ENCODE measurements at places on chromosomes 7 and 10.

DNA sequence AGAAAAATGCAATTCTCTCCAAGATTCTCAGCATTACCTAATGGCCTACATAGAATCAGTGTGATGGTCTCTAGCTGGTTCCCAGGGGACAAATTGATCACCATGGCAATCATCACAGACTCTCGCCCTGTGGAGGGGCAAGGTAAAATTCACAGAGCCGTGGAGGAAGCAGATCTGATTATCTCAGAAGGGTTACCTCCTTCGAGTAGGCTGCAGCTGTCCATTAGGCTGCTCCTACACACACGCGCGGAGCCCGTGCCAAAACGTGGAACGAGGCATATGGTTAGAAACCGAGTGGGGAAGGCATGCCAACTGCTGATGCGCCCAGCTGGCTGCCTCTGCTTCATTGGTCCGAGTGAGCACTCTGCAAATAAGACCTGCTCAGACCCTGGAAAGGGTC, 52.8 kb upstream of the PTER start:
- DNase-seq = peak; percentile 2

DNA sequence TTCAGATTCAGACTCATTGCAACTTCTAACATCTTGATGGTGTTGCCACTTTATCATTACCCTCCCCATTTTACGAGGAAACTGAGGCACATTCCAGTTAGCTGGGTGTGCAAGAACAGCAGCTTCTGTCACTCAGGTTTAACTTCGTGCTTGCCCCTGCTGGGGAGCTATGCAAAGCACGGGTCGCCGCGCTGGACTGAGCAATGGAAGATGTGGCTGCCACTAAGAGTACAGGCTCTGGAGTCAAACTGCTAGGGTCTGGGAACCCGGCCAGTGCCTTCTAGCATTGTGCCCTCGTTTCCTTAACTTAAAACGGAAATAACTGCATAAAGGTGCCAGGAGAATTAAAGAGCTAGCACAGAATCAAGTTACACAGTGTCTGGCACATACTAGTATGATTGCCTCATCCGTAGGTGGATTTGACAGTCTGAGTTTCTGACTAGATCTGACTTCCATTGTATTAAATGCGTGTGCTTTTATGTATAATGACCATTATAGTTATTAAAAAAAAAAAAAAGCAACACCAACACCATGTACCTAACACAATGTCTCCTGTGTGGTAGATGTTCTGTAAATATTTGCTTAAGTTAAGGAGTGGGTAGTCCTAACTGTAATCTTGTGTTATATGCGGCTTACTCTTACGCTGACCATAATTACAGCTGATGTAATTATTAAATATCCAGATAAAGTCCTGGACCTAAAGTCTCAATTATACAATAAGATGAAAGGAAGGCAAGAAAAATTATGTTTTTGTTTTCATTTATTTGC, 842 bp downstream of the ZNF22 start:
- DNase-seq = peak; percentile 59

DNA sequence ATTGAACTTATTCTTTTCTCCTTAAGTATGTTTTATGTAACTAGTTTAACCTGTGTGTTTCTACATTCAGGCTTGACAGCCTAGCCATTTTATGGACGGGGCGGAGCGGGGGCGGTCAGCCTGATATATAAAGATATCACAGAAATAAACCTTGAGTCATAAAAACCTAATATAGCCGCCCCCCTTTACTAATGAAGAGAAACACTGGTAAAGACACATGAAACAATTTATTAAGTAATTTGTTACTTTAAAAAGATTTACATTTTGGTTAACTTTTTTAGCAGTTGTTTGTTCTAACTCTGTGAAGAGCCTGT, 84.0 kb downstream of the MAPK8 start:
- DNase-seq = no peak

GRCh38 chr7:144957998-144958397, 122.1 kb upstream of the TPK1 start:
- no peak for DNase-seq

DNA sequence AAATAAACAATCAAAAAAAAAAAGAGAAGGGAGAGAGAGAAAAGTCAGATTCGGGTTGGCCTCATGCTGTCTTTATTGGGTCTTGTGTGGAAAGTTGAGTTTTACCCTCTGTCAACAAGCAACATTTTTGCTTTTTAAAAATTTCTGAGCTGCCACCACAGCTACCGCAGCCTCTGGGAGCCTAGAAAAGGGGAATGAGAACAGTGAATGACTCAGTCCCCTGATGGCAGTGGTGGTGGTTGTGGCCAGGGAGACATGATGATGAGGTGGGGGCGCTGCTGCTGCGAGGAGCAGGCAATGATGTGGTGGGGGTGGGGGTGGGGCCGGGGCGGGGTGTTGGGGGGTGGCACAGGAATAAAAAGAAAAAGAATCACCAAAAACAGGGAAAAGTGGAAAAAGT, 20.0 kb upstream of the CREB3L2 start:
- DNase-seq = no peak

GRCh38 chr7:149210551-149210950, 15.2 kb downstream of the ZNF282 start:
- no peak for DNase-seq

- no peak for DNase-seq
Observed at GRCh38 chr7:137789215-137789882, 57.4 kb downstream of the DGKI start.

- DNase-seq = no peak
Observed at GRCh38 chr10:91601212-91601611, 31.7 kb downstream of the PPP1R3C start.

DNA sequence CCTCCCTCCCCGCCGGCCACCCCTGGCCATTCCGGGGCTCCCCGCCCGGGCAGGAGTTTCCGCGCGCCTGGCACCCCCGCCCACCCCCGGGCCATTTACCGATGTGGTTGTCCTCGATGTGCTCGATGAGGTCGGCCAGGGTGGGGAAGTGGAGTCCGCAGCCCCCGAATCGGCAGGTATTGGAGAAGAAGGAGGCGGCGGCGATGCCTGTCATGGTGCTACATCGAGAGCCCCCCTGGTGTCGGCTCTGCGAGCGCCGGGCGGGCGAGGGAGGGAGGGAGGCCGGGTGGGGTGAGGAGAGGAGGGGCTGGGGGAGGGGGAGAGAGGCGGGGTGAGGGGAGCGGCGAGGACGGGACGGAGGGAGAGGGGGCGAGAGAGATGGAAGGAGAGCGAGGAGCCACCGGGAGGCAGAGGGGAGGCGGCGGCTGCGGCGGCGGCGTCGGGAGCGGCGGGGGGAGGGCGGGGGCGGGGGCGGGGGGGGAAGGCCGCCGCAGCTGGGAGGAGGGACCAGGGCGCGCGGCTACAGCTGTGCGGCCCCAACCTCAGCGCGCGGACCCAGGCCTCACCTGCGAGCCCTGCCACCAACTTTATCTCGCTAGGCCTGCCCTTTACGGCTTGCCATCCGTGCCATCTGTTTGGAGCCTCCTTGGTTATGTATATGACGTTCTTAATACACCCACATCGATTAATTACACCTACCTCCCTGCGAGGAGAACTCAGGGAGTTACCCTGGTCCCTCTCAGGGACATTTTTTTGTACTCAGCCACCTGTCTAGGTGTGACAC, at the start of gene JAZF1:
JAZF1 (minus strand) TSS at position 432 of the 784 bp plus-strand sequence.
- DNase-seq = peak; percentile 42

GRCh38 chr10:11822026-11822756, 965 bp upstream of the PROSER2 start:
- no peak for DNase-seq

DNA sequence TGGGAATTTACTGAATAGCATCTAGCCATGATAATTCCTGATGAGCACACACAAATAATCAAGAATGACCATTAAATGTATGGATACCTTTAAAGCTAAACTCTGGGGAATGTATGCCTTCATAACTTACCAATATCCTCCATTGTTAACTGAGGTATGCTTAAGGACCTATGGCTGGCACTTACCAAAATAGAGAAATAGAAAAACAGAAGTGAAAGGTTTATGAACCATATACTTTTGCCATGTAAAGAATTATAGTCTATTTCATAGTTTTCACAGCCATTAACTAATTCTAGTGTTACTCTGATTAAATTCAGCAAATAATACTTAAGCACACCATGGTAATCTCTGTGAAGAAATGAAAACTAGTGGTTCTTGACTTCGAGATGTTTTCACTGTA, 1360.6 kb upstream of the LRRTM3 start:
- DNase-seq = no peak

- no peak for DNase-seq
Observed at GRCh38 chr10:3986493-3987142, 201.6 kb upstream of the KLF6 start.

- DNase-seq = no peak
Observed at GRCh38 chr10:42593284-42593683, 45.1 kb downstream of the ZNF33B start.

DNA sequence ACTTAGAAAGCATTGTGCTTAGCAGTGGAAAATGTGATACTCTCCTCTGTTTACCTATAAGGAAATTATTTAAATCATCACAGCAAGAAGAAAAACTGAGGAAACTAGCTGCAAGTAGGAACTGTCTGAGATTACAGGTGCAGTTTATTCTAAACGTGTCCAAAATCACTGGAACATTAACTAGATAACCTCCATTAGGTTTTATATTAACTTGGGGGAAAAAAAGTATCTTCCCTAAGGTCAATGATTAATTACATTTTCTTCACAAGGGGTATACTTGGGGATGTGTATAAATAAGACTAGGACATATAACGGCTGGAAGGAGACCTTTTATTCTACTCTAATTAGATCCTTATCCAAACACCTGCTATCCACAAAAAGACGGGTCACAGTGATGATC, 3.7 kb downstream of the GOT1 start:
- no peak for DNase-seq

DNA sequence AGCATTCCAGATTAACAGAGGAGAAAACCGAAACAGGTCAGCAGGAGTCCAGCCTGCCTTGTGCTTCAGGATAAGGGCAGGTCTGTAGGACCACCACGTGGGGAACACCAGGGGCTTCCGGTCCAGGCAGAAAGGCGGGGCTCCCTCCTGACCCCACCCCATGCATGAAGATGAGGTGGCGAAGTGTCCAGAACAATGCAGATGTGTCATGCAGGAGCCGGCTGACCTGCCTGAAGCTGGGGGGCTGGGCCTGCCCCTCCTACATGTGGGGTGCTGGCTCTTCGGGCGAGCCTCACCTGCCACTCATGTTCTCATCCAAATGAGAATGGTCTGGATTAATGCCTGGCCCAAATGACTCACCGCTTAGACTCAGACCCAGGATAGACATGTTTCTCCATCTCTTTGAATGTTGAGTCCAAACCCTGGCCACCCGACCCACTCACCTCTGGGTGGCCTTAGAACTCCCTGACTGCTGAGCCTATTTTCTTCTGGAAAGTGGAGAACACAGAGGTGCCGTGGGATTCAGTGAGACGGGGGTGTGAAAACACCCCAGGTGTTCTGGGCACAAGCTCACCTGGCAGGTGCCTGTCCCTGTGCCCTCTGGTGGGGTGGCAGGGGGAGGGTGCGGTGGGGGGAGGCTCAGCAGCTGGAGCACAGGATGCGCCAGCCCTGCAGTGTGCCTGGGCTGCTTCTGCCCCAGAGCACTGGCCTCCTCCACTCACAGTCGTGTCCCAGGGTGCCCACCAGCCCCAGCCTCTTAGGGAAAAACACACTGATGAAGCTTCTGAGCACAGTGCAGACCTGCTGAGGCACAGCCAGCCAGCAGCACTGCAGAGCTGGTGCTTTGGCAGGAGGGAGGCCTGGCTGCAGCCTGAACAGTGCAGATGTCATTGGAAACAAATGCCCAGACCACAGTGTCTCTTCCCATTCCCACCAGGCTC, 55.2 kb upstream of the GDF10 start:
- DNase-seq = no peak

DNA sequence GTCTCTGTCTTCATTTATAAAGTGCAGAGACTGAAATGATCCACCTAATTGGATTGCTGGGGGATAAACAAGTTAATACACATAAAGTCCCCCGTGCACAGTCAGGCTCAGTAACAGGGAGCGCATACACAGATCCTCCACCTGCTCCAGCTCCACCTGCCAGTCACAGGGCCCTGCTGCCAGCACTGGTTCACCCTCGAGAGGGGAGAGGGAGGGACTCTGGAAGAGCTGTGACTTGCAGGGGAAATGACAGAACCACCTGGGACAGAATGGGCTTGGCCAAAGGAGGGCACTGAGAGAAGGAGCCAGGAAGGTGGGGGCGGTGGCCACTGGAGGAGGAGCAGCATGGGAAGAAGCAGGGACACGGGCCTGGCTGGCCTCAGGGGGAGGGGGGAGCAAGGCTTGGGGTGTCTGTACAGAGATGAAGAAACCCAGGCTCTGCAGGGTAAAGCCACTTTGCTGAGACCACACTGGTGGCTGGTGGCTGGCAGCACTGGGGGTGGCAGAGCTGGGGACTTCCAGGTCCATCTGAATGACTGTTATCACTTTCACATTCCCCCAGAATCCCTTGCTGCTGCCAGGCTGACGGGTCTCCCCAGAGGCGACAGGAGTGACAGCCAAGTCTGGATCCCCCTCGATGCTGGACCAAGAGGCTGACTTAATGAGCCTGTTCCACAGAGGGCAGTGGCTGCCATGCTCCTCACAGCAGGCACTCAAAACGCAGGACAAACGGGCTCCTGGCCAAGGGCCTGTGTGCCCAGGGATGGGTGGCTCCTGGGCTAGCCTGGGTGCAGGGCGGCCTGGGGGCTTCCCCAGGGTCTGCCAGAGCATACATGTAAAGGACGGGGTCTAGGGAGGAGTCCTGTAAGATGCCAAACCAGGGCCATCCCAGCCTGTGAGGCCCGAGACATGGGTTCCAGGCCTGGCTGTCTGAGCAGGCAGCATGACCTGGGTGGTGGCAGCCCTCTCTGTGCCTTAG, 151.1 kb downstream of the SH3PXD2A start:
- DNase-seq = no peak

DNA sequence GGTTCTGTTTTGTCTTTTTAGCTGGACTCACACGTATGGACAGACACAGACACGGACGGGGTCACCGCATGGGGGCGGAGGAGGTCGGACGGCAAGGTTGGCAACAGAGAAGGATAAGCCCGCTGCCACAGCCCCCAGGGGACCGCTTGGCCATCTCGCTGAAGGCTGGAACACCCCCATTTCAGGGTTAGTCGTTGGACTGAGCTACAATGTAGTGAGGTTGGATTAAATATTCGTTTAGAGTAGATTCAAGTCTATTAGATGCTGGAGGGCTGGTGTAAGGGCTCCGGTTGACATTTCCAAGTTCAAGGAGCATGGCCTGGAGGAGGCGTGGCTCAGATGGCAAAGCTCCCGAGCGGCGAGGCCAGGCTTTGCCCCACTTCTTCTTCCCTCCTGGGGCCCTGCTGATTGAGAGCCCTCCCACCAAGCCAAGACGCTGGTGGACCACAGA, 35.2 kb downstream of the PPIF start:
- no peak for DNase-seq

DNA sequence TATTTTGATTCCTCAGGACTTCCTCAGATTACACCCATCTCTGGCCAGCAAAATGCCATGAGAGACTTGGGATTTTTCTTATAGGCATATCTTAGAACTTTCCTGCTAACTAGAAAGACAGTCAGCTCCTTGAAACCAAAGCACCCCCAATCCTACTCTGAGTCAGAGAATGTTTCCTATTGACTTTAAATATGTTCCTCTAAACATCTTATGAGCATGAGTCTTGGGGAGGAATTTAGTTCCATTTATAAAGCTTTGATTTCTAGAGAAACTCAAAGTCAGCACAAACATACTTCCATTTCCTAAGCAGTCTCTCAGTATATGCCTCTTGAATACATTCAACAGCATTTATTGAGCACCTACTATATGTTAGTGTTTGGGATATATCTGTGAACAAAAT, 128.5 kb downstream of the INHBA start:
- no peak for DNase-seq

GRCh38 chr10:42640610-42641229, 2.4 kb upstream of the ZNF33B start:
- no peak for DNase-seq

GRCh38 chr10:96014473-96015102, 28.8 kb upstream of the CCNJ start:
- DNase-seq = no peak

Measured in pons (tissue), 1 donor.